ENCODE measurements at places on chromosomes 7 and 10. TPM values are rescaled to one million over a fixed set of nuclear protein-coding genes. Genes with fewer than 3 reads are reported as not detected.

- no peak for DNase-seq
Measured at GRCh38 chr7:37290731-37291130, 157.9 kb downstream of the ELMO1 start.

The SGMS1 gene
- 27.3 TPM for total RNA-seq

DNA sequence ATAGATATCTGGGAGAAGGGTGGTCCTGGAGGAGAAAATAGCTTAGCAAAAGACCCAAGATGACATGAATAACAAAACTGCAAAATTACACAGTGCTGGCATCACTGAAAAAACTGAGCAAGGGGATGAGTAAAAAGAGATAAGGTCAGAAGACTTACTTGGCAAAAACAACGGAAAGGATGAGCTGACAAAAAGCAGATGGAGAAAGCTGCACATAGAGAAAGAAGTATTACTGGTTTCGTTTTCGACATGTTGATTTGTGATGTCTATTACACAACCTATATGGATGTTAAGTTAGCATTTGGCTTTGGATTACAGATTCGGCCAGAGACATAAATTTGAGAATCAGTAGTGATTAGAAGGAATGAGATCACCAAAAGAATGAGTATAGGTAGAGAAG lies 132.1 kb downstream of the MACC1 start:
- no peak for DNase-seq

DNA sequence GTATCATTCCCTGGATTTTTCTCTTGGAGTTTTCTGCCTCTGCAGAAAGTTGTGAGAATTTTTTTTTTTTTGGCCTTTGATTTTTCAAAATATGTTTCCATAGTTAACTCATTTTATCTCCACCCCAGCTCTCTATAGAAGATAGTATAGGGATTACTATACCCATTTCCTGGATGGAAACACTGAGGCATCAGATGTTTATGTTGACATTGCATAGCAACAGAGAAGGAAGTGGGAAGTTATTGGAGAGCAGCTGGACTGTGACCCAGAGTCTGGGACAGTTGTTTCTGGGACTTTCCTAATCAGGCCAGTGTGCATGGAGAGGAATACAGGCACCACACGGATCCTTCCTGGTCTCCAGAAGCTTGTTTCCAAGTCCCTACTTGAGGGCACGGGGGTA lies 158.0 kb downstream of the CDH23 start:
- no peak for DNase-seq

The PANK1 gene
- total RNA-seq = 8.4 TPM

The EPHA1 gene
- 38.9 TPM for total RNA-seq

The PNLIPRP2 gene
- not detected for total RNA-seq

GRCh38 chr10:79146611-79147130 lies 77.9 kb downstream of the ZMIZ1 start:
- no peak for DNase-seq

The PTPRE gene
- 14.9 TPM for total RNA-seq

The AGAP6 gene
- total RNA-seq = 7.7 TPM

- DNase-seq = no peak
Measured at GRCh38 chr7:20778063-20778721, 8.5 kb downstream of the SP8 start.

GRCh38 chr10:79102498-79102874 lies 33.7 kb downstream of the ZMIZ1 start:
- no peak for DNase-seq

The HABP2 gene
- total RNA-seq = not detected

GRCh38 chr10:5959581-5960069 lies 17.7 kb downstream of the IL15RA start:
- DNase-seq = no peak

The CPA1 gene
- not detected for total RNA-seq

The PRSS58 gene
- total RNA-seq = not detected

DNA sequence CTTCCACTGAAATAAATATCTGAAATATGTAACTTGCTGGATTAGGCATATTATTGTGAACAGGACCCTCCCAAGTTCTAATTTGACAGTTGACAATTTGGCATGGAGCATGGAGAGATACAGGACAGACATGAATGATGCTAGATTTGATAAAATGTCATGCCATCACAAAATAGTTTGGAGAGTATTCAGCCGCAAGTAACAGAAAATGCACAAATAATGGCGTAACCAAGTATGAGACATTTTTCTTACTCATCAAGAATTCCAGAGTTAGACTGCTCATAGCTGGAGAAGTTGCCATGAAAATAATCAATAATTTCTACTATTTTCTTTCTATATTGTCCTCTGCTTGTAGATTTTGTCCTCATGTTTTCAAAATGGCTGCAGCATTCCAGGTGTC lies 45.5 kb upstream of the GPAM start:
- no peak for DNase-seq

DNA sequence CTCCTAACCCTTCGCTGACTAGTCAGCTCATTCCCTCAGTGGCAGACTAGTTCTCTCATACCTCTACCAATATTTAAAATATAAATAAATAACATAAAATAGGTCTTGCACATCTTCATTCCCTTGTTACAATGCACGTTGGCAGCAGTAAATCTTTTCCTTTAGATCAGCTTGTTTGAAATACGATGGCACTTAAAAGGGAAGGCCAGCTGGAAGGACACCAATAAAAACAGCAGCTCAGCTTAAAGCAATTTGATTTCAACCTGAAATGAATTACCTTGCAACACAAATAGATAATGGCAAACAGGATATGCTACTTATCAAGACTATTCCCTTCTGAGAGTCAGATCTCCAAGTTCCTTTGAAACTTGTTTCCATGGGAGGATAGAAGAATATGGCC lies 321.8 kb downstream of the GFRA1 start:
- no peak for DNase-seq

- DNase-seq = peak; percentile 15
Measured at GRCh38 chr10:60237977-60238758, 151.5 kb downstream of the ANK3 start.

GRCh38 chr10:64271983-64272382 lies 750.8 kb downstream of the REEP3 start:
- DNase-seq = no peak

- DNase-seq = no peak
Measured at GRCh38 chr10:25465582-25466372, 291.0 kb downstream of the GPR158 start.

GRCh38 chr10:97025613-97026242 lies 160.0 kb downstream of the SLIT1 start:
- DNase-seq = no peak

- DNase-seq = no peak
Measured at GRCh38 chr10:68474021-68474420, 2.2 kb upstream of the DNA2 start.

DNA sequence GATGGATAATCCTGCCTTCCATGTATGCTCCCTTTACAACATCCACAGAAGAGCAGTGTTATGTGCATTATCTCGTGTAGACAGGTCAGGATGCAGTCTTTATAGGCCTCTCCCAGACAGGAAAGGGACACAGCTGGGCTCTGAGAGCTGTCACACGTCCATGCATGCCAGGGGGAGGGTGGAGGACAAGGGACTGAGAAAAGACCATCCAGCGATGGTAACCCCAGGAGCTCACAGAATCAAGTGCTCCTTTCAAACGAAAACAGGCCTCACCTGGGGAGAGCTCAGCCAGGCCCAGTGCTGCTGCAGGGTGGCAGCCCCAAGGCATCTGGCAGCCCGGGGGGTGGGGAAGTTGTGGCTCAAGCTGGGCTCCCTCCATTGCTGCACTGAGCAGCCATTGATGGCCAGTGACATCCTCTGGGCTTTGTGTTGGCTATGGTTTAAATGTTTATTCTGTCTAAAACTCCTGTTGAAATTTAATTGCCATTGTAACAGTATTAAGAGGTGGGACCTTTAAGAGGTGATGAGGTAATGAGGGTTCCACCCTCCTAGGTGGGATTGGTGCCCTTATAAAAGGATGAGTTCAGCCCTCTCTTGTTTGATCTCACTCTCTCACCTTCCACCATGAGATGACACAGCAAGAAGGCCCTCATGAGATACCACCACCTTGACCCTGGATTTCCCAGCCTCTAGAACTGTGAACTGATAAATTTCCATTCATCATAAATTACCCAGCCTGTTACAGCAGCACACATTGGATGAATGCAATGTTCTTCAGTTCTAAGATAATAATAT lies 15.7 kb downstream of the JCAD start:
- no peak for DNase-seq

DNA sequence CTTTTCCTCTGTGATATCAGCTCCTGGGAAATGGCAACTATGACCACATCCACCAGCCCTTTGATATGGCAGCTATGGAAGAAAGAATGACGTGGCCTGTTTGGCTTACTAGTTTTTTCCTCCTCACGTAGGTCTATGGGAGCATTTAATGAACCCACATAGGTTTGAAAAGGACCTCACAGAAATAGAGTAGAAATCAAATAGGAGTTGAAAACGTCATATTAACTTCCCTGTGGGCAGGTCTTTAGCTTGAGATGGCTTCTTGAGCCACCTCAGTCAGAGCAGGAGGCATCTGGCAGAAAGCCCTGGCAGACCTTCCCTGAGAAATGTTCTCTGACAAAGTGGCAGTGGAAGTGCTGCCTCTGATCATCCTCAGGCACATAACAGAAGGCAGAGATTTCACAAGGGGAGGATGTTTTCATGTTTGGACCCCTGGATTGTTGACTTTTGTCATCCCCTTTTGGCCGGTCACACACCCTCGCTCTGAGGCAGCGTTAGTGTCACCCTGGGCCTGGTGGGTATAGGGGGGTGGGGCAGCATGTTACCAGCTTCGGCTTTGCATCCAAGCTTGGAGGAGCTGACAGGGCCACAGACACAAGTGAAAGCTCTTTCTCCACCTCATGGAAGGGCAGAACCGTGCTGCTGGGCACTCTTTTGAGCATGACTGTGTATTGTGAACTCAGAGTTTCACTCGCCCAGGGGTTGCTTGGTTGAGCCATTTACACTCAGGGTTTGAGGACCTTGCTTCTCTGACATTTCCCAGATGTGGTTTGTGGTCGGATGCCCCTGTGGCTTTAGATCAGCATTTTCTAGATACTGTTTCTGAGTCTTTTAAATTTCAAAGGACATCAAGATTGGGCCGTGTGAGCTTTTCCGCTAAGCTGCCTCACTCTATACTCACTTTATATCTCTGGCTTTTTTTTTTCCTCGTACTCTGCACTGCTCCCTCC lies 184.2 kb downstream of the STK31 start:
- no peak for DNase-seq

The MACC1 gene
- total RNA-seq = 7.9 TPM

DNA sequence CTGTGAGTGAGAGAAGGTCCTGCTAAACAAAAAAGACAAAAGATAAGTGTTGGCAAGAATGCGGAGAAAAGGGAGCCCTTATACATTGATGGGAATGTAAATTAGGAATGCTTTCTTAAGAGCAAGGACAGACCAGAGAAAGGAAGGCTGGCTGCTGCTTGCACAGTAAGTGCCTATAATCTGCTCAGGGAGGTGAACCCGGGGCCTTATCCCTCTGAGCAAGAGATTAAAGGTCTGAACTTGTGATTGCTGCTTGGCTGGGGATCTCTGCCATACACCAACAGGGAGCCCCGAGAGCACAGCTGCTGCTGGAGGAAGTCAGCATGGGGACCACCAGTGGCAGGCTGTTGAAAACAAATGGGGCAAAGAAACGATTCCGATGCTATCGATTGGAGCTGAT lies 32.0 kb upstream of the CRTAC1 start:
- DNase-seq = no peak

GRCh38 chr10:106355450-106355849 lies 809.1 kb downstream of the SORCS1 start:
- no peak for DNase-seq

- no peak for DNase-seq
Measured at GRCh38 chr7:125485223-125485622, 555.6 kb upstream of the POT1 start.

DNA sequence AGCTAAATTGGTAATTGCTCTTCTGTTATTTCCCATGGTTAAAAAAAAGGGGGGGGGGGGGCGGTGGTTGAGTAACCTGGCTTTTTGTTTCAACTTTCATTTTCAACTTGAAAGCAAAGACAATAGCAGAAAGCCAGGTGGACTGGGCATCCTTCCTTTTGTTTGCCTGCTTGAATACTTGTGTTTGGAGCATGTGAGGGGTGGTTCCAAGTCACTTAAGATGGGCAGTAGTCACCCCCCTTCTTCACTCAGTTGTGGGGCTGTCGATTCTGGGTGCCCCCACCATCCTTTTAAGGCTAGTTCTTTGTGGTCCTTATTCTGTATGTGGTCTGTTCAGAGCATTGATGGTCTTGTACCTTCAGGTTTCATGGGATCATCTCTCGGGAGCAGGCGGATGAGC lies 165.6 kb upstream of the PRR15 start:
- no peak for DNase-seq

GRCh38 chr7:140702774-140703173 lies 6.3 kb downstream of the NDUFB2 start:
- DNase-seq = no peak

The MAD1L1 gene
- 52.4 TPM for total RNA-seq

- no peak for DNase-seq
Measured at GRCh38 chr7:107315716-107316220, 147.0 kb downstream of the HBP1 start.

GRCh38 chr10:111984057-111984456 lies 199.5 kb downstream of the GPAM start:
- no peak for DNase-seq

DNA sequence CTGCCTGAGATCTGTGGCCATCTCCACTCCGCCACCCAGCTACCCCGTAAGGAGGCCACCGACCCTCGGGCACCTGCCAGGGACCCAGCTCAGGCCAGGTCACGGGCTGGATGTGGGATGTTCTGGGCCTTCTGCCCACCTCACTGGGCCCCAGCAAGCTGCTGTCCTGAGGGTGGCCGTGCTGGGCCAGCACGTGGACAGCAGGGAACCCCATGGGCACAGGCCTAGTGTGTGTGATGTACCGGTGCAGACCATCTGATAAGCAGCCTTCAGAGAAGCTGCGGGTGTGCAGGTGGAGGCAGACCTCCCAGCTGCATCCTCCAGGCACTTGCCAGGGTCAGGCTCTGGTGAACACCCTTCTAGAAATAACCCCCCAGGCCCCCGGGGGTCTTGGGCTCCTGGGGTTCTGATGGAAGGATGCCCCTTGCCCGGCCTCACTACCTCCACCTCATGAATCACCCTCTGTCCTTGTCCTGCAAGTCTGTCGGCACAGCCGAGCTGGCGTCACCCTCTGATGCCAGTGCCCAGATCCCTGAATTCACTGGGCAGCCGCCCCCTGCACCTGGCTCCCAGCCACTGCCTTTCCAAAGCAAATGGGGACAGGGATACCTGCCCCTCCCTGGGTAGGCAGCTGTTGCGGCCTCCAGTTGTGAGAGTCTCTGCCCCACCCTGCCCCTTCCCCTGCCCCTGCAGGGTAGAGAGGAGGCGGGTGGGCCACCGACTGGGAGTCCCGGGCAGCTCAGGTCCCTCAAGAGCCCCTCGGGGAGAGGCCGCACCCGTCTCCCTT lies 139.8 kb downstream of the FAM53B start:
- DNase-seq = no peak

- DNase-seq = no peak
Measured at GRCh38 chr7:105016068-105016708, 2.2 kb downstream of the KMT2E start.

DNA sequence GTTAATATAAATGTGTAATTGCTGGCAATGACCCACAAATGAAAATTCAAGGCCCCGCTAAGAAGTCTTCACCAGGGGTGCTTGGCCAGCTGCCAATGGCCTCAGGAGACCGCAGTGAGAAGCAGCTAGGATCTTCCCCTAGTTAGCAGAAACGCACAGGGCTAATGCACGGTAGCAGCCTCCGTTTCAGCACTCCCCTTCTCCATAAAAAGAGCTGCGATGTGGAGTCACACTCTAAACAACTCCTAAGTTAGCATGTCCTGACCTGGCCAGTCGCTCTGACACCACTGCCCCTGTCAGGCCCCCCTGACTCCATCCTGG lies 139.0 kb downstream of the SEPTIN14 start:
- DNase-seq = no peak

GRCh38 chr10:5945561-5946418 lies 31.6 kb downstream of the IL15RA start:
- peak; percentile 39 for DNase-seq

The STAG3 gene
- total RNA-seq = 0.34 TPM

GRCh38 chr7:262251-262572 lies 27.8 kb upstream of the FOXL3 start:
- DNase-seq = no peak

All from foreskin keratinocyte (primary cell).